ENCODE measurements at places on chromosomes 11 and 22. TPM values are rescaled to one million over a fixed set of nuclear protein-coding genes. Genes with fewer than 3 reads are reported as not detected.
A peak's percentile ranks its signal among the peaks of the same experiment; 100 is the strongest.

Gene OR8G5
- total RNA-seq, result not detected

DNA sequence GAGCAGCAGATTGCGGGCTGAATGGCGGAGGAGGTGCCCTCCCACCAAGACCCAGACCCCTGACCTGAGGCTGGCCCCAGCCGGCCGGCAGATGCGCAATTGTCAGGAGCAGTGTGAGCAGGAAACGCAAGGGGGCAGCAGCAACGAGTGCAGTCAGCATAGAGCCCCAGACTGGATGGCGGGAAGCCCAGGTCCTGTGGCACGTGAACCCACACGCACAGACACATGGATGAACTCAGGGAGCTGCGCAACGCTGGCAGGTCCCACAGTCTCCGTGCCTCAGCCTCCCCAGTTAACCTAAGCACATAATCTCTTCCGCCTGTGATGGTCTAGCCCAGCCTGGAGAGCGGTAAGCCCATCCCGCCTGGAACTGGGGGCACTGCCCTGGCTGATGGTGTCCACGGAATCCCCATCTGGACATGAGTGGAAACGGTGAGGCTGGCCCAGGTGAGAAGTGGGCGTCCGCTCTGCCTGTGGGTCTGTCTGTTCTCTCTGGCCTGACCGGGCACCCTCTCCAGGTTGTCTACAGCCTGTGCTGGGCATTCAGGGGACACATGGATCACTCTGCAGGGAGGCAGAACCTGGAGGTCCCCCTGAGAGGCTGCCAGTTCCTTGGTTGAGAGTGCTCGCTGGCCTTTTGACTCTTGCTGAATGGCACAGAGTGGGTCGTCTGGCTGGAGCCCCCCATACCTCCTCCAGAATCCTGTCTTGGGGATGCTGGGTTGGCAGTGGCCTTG lies 626 bp upstream of the TBX10 start:
- no peaks in the 10 kb centered on the region for H3K36me3 ChIP-seq
- no peaks in the 10 kb centered on the region for H3K27me3 ChIP-seq
- no peak overlapping the region for H3K27ac ChIP-seq
- H3K4me1 ChIP-seq, result peaks cover 9% of the 10 kb centered on the region
- DNase-seq, result peak; percentile 67

DNA sequence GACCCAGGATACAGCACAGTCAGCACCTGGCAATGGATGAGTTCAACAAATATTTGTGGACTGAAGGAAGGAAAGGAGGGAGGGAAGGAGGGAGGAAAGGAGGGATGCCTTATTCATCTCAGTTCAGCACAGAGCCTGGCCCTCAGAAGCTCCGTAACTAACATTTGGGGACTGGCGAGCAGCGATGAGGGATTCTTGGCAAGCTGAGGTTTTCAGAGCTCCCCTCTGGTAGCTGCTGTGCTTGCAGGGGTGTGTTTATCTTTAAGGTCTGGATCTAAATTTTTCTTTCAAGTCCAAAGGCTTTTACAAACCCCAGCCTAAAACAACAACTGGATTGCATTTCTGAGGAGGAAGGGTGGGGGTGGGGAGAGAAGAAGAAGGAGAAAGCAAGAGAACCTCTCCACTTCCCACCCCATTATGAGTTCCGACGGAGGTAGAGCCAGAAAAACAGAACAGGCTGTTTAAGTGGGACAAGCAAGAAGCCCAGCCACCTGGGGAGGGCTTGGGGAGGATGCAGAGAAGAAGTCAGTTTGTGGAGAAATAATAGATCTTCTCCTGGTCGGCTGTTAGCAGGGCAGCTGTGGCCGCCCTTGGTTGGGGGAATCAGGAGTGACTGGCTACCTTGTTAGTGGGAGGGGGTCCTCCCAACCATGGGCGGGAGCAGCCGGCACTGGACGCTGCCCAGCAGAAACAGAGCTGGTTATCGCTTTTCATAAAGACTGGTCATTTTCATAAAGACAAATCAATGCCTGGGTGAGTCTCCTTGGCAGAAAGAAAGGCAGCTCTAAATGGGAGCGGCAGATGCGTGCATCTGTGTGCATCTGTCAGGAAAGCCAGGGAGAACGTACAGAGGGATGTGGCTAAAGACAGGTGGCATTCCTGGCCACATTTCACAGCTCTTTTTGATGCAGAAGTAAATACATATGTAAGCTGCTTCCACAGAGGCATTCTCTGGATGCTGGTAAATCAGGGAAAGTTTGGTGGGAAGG lies 78.0 kb downstream of the TSPAN18 start:
- H3K4me3 ChIP-seq, result no peak overlapping the region
- H3K36me3 ChIP-seq, result no peaks in the 10 kb centered on the region
- no peak overlapping the region for H3K27ac ChIP-seq
- no peaks in the 10 kb centered on the region for H3K4me1 ChIP-seq

Gene DCHS1
- 0.23 TPM for total RNA-seq

Gene IL17REL
- not detected for total RNA-seq

DNA sequence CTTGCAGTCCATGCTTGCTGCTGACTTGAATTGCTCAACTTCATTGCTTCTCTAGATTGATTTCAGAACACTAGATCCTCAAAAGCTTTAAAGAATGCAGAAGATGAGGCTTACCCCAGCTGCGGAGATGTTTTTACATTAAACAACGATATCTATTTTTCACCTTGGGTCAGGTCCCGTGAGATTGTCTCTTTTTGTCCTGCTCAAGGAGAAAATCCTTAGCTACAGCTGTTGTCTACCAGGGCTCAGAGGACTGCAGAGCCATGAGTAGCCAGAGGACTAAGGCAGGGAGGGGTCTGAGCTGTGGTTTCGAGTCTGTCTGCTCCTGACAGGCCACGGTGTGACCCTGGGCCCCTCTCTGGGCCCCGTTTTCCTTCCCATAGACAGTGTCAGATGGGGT lies 51.4 kb downstream of the PKNOX2 start:
- peaks cover 22% of the 10 kb centered on the region for H3K27me3 ChIP-seq
- H3K36me3 ChIP-seq, result no peaks in the 10 kb centered on the region
- H3K4me1 ChIP-seq, result no peaks in the 10 kb centered on the region
- no peak overlapping the region for H3K27ac ChIP-seq
- H3K4me3 ChIP-seq, result no peak overlapping the region

- no peak for DNase-seq
- no peaks in the 10 kb centered on the region for H3K36me3 ChIP-seq
- H3K4me3 ChIP-seq, result no peak overlapping the region
- no peaks in the 10 kb centered on the region for H3K27me3 ChIP-seq
- H3K4me1 ChIP-seq, result no peaks in the 10 kb centered on the region
- H3K27ac ChIP-seq, result no peak overlapping the region
Measured at GRCh38 chr11:103215812-103216211, 106.6 kb downstream of the DYNC2H1 start.

GRCh38 chr11:27253224-27253623 lies 109.8 kb downstream of the CCDC34 start:
- no peaks in the 10 kb centered on the region for H3K36me3 ChIP-seq
- H3K4me1 ChIP-seq, result no peaks in the 10 kb centered on the region
- H3K4me3 ChIP-seq, result no peak overlapping the region
- DNase-seq, result no peak

Gene ELMOD1
- not detected for total RNA-seq

- H3K4me3 ChIP-seq, result no peak overlapping the region
- no peak for DNase-seq
Measured at GRCh38 chr11:80838153-80838552, 1397.3 kb upstream of the TENM4 start.
